ENCODE measurements at places on chromosomes 3 and 15.

DNA sequence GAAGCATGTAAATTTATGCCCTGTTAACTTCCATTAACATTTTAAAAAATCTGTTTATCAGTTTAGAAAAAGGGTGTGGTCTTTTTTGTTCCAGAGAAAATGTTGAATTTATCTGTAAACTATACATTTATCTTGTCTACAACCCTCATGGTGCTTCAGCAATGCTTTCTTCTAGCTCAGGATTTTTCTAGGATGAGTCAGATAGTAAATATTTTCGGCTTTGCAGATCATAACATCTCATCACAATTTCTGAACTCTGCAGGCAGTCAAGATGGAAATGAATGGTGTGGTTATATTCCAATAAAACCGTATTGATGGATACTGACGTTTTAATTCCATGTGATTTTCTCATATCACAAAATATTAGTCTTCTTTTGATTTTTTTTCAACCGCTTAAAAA, 70.5 kb upstream of the FOXB1 start:
- DNase-seq, result no peak

DNA sequence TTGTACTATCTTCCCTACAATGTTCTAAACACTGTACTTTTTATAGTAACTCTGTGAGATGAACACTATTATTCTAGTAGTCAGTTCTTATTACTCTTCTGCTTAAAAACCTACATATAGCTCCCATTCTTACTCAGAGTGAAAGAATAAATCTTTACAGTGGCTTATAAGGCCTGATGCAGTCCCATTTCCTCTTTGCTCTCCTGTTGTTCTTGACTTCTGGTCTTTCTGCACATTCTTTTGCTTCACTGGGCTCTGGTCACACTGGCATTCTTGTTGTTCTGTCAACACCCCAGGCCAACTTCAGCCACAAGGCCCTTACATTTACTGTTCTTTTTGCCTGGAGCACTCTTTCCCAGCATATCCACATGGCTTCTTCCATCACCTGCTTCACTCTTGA, 58.2 kb upstream of the TP63 start:
- no peak for DNase-seq

DNA sequence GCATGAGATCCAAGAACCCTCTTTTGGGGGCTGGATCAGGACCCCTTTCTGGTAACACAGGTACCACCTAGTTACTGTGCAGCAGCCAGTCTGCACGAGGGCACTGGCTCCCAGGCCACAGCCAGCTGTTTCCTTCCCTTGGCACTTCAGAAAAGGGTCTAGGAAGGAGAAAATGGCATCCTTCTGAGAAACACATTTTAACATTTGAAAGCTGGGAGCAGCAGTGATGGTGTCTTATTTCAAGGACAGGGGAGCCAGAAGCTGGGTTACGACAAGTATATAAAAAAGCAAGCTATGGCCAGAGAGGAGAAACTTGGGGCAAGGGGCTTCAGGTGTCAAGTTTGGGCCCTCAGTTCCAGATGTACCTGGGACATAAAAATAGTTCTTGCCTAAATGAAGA, 282.8 kb downstream of the CTNNB1 start:
- DNase-seq, result no peak

DNA sequence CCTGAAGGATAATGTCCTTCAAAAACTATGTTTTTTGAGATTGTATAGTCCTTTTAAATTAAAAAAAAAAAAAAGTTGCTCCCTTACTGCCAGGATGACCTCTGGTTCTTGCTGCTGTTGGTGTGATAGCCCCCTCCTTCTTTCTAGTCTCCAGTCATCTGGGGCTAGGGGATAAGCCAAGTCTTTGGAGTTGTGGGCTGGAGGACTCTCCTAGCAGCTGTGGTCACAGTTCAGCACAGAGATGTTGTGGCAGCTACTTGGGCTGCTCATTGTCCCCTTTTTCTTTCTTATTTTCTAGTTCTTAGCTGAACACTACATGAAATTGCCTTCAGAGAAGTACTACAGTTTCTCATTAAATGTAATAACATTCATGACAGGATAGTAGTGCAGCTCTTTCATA, 39.2 kb upstream of the APH1B start:
- DNase-seq, result no peak

DNA sequence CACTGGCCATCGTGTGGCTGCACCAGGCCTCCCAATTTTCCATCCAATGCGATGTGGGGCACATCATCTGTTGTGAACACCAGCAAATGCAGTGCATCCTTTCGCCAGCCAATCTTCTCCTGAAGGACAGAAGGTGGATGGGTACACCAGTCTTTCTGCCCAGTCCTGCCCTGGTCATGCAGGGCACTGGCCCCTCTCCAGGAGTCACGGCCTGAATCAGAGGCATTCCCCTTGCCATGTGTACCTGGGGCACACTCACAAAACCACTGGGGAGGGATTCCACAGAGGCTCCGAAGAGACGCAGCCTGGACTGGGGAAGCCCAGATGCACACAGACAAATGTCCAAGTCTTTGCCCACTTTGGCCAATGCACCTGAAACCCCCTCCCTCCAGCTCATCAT, 65.8 kb downstream of the ITGB5 start:
- DNase-seq, result no peak

- DNase-seq, result no peak
These were observed 11.0 kb upstream of the ANKRD28 start for GRCh38 chr3:15808679-15809310.

DNA sequence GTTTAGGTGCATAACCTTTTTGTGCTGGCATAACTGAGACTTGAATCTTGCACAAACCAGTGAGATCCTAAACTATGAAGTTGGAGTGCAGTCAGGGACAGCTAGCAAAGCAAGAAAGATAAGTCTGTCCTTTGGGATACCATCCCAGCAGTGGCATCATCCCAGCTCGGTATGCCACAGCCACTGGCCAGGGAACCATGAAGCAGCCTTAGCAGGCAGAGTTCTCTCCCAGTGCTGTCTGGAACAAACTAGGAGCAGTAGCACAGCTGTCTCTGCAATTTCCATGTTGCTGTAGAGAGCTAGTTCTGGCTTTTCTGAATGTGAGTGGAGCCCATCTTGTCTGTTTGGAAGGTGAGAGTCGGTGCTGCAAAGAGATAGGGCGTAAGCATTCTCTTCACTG, 130.3 kb downstream of the DTWD1 start:
- no peak for DNase-seq

GRCh38 chr3:118641608-118642007, 393.0 kb downstream of the IGSF11 start:
- no peak for DNase-seq

DNA sequence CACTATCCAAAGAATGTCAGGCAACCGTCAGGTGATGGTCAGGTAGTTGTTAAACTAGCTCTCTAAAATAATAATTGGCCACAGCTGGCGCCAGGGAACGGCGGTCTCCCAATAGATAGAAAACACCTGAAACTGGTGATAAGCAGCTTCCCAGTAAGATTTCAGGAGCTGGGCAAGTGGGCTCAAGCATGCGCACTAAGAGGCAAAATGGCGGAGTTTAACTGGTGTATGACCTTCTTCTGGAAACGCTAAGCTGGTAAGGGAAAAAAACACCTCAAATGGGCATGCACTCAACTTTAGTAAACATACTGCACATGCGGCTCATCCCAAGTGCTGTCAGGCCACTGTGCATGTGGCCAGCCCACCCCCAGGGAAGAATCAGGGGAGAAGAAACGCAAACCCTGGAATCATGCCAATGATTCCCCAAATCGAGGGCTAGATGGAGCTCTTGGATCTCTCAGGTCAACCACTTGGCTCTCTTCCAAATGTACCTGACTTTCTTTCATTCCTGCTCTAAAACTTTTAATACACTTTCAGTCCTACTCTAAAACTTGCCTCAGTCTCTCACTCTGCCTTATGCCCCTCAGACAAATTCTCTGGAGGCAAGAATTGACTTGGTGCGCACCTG, 195.0 kb downstream of the ZNF621 start:
- DNase-seq, result no peak

- DNase-seq, result no peak
These were observed 415.5 kb upstream of the ARPP21 start for GRCh38 chr3:35223632-35224394.

- DNase-seq, result no peak
These were observed 10.5 kb downstream of the CDIN1 start for GRCh38 chr15:36589971-36590370.

DNA sequence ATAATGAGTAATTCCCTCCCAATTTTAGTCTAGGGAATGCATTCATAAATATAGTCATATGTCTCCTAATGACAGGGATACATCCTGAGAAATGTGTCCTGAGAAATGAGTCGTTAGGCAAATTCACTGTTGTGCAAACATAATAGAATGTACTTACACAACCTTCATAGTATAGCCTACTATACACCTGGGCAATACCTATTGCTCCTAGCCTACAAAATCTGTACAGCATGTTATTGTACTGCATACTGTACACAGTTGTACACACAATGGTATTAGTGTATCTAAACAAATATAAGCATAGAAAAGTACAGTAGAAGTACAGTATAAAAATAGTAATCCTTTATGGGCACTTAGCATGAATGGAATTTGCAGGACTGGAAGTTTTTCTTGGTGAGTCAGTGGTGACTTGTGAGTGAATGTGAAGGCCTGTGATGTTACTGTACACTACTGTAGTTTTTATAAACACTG, 6.6 kb downstream of the DTWD1 start:
- no peak for DNase-seq

DNA sequence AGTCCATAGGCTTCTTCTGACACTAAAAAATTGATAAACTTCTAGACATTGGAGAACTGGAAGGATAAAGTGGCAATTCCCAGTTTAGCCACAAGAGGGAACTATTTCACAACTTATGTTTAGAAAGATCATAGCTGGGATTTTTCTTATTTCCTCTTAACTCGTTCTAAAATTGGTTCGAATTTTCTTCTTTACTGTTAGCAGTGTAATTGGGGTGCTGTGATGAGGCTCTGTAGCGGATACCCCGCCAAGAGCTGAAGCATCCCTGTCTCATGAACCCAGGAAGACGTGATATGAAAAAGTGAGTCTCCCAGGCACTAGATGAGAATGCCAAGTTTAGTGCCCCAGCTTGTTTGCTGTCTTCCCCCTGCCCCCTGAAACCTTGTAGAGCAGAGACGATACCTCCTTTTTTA, 85.1 kb downstream of the PDCD6IP start:
- DNase-seq, result no peak

DNA sequence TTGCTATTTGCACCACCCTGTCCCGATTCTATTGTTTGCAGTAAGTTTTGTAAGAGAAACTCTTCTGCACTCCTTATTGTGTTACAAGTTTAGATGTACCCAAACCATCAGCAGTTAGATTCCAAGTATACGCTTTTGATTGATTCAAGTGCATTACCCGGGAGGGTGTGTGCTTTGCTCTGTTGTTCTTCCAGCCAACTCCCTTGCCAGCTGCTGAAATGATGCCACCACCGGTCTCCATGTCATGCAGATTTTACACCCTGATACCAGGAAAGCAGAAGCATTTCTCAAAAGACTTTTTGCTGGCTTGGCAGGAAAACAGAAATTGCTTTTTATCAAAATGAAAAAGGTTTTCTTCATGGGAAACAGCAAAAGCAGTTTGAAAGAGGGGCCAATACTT, 1006.6 kb upstream of the CFAP20DC start:
- DNase-seq, result no peak

DNA sequence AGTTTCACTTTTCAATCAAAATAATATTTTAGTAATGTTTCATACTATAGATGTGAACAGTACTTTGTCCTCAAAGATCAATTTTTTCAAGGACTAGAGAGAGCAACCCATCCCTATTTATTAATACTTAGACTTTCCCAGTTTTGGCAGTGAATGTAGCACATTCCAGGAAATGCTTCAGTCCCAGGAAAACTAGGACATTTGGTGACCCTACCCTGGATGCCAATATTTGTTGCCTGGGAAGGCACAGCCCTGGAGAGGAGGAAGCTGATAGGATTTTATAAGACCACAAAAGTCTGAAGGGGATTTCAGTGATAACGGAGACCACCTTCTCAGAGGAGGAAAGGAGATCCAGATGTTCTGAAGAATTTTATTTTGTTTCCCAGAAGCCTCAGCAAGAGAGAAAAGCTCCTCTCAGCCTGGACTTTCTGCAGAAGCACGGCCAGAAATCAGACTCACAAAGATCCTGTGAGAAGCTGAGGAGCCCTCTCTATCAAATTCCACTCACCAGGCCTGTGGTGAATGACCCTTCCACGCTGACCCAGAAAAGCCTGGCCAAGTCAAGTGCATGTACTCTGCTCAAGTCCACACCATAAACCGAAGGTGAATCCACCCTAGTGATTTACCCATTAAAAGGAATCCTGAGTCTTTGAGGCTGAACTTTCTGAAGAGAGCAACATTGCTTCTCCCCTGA, 87.7 kb upstream of the ABHD17C start:
- no peak for DNase-seq

DNA sequence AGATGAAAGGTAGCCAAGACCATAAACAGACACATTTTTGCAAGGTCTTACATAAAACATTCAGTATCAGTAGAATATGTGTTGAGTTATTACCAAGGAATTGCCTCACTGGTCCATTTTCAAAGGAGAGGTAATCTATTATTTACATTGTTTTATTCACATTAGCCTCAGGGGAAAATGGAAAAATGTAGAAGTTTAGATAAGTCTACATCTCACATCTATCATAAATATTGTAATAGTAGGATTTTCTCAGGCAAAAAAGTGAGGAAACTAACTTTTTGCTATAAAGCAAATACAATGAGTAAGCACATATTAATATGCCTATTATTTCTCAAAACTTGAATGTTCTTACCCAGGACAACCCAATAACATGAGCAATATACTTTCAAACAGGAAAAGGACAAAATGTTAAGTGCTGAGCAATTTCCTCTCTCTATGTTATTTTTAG, 184.6 kb upstream of the AGTR1 start:
- DNase-seq, result no peak

- DNase-seq, result no peak
These were observed 43.9 kb upstream of the POLG start for GRCh38 chr15:89378296-89379151.

- no peak for DNase-seq
These were observed 14.0 kb downstream of the ABHD6 start for GRCh38 chr3:58251631-58252035.

DNA sequence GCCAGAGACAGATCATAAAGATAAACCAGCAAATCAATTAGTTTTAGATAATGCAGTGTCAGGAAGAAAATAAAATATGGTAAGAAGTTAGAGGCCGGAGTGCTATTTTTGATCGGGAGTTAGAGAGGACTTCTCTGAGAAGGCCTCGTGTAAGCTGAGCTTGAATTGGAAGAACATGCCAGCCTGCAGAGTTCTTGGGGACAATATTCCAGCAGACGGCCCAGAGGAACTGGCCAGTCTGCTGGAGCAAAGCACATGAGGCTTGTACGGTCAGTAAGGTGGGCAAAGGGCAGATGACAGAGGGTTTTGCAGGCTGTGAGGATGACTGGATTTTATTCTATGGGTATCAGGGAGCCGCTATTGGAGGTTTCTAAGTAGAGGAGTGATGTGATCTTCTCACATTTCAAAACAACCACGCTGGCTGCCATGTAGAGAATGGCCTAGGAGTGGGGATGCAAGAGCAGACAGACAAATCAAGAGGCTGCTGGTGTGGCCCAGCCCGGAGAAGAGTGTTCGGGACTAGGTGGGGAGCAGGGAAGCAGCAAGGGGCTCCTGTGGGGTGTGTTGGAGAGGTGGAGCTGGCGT, 84.0 kb downstream of the HES1 start:
- no peak for DNase-seq
